PC-9 (cell line): ENCODE measurements at places on chromosomes 5 and 9. TPM values are rescaled to one million over a fixed set of nuclear protein-coding genes. Genes with fewer than 3 reads are reported as not detected.
A peak's percentile ranks its signal among the peaks of the same experiment; 100 is the strongest.

Gene BSPRY
- 28.8 and 29.3 TPM in 2 replicates for total RNA-seq

Gene KCNMB1
- total RNA-seq, result not detected in 2 replicates

- peaks cover 3% of the 10 kb centered on the region; the same call in 1 of the 2 replicates for H3K27me3 ChIP-seq
- H3K4me1 ChIP-seq, result peaks cover 19% of the 10 kb centered on the region
- no peak overlapping the region for H3K27ac ChIP-seq
- no peak for DNase-seq
- no peak overlapping the region for H3K4me3 ChIP-seq
- no peaks in the 10 kb centered on the region for H3K36me3 ChIP-seq
Observed at GRCh38 chr5:171592736-171593135, 173.3 kb downstream of the FGF18 start.

DNA sequence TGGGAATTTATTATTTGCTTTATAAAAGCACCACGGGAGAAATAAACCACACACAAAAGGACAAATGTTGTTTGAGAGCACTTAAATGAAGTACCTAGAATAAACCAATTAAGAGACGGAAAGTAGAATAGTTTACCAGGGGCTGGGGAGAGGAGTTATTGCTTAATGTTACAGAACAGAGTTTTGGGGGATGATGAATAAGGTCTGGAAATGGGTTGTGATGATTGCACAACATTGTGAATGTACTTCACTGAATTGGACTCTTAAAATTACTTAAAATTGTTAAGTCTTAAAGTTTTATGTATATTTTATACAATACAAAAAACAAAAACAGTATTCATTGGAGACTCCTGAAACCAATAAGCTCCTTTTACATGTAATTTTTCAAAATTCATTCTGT lies 1.5 kb downstream of the ZBTB43 start:
- DNase-seq, result no peak
- peaks cover 11% of the 10 kb centered on the region; the same call in 1 of the 2 replicates for H3K36me3 ChIP-seq
- no peaks in the 10 kb centered on the region for H3K27me3 ChIP-seq
- peak overlapping the region; percentile 87 for H3K27ac ChIP-seq
- H3K4me1 ChIP-seq, result peaks cover 55% of the 10 kb centered on the region

DNA sequence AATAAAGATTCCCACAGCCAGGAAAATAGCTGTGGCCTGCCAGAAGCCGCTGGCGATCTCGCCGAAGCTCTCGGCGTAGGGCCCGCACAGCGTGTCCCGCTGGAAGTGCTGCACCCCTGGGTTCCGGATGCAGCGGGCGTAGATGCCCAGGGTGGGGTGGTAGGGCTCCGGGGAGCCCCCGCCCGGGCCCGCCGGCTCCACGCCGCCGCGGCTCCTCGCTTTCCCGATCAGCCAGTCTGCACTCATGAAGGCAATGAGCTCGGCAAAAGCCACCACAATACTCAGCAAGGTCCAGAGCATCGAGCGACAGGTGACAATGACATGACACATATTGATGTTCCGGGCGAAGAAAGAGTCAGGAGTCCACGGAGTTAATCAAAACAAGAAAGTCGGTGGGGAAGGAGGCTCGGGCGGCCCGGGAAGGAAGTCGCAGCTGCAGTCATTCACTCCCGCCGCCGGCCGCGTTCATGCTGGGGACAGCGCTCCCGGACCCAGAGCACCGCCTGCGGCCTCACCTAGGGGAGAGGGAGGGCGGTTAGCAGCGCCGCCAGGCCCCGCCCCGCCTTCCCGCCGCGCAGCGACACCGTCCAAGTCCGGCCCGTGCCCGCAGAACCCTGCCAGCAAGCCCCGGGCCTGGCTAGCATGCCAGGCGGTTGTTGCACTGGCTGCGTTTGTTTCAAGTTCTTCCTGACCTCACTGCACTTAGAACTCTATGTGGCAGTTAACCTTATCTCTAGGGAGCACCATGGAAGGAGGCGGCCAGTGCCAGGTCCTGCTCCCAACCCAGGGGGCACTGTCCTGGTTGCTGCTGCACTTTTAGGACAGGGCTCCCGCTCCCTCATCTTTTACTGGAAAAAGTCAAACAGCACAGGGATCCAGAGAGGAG lies 138.4 kb downstream of the LHFPL2 start:
- no peak for DNase-seq
- H3K27me3 ChIP-seq, result no peaks in the 10 kb centered on the region
- peak overlapping the region; percentile 45 for H3K4me3 ChIP-seq
